ENCODE measurements at places on chromosomes 2 and 18.

DNA sequence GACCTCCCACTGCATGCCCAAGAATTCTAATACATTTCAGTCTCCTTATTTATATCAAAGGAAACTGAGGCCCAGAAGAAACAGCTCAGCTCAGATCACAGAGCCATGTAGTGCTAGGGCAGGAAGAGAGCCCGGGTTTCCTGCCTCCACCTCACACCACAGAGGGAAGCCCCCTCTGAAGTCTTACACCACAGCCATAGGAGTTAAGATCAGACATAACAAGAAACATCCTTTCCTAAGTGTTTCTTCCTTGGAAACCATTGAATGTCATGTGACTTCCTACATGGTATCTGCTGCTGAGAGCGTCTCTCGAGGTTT lies 102.1 kb downstream of the MTCL1 start:
- DNase-seq: no peak

DNA sequence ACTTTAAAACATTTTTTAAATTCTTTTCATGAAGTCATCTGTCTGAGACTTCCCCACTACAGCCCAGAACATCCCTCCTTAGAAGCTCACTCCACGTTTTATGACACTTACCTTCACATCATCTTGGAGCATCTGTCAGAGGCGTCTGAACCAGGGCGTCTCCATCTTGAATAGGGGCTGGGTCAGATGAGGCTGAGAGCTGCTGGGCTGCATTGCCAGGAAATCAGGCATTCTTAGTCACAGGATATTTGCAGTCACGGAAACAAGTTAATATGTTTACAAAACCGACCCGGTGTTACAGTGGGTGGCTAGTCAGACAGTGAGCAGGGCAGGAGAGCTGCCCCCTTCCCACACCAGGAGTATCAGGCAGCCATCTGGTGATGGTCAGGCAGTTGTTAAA lies 456.5 kb downstream of the FBXO15 start:
- DNase-seq: no peak

DNA sequence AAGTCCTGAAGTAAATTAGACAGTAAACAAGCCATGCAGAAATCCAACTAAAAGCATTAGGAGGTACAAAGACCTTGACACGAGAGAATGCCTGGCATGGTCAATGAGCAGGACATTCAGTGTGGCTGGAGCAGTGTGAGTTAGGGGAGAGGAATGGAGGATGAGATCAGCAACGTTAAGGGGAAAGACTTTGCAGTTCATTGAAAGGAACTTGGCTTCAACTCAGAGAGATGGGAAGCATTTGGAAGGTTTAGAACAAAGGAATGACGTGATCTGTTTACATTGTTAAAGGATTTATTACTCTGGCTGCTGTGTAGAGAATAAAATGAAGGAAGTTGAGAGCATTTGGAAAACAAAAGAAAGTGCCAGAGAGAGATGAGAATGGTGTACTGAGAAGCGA lies 621.3 kb downstream of the XIRP2 start:
- DNase-seq: no peak

GRCh38 chr2:46241344-46241743 lies 55.9 kb upstream of the EPAS1 start:
- peak; percentile 17 for DNase-seq

GRCh38 chr18:43054815-43055519 lies 60.5 kb downstream of the RIT2 start:
- no peak for DNase-seq

DNA sequence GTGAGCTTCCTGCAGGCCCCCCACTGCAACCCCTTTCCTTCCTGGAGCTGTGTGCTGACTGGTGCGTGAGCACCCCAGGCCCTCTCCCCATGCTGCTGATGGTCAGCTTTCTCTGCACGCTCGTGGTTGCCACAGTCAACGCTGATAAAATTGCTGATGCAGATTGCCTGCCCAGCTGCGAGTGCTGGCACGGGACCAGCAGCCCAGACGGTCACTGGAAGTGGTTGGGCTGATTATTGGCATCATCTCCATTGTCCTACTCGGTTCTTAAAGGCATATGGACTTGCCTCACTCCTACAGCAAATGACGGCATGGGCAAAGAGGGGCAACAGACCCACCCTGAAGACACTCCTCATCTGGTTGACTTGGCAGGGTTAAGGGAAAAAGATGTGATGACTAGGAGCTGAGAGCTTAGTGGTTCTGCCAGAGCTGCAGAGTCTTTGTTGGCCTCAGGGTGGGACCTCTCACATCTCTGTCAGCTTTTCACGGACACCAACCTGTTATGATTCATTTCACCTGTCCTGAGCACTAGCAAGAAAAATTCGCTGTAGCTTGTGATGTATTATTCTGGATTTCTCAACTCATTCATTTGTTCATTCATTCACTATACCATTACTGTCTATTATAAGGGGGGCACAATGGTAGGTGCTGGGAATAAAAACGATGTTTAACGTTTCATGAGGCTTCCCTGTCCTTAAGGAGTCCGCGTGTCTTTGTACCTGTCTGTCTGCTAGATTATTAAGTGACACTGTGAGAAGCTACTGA lies 38.4 kb downstream of the PAX8 start:
- DNase-seq: peak; percentile 32

DNA sequence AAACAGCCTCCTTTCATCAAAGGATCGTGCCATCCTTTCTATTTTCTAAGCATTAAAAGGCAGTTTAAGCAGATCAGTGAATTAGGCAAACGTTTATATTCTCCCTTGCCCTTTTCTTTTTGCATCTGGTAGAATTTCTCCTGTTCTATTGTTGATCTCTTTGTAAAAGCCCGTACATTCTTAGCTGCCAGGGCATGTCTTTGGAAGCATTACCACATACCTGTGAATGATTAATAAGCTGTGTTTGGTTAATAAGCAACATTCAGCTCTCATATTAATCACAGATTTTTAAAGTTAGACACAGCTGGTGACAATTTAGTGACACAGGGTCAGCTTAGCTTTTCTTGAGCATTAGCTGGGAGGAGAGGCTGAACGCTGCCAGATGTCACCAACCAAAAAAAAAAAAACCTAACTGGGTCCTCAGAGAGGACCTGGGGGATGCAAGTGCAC lies 33.8 kb upstream of the CYP1B1 start:
- no peak for DNase-seq

DNA sequence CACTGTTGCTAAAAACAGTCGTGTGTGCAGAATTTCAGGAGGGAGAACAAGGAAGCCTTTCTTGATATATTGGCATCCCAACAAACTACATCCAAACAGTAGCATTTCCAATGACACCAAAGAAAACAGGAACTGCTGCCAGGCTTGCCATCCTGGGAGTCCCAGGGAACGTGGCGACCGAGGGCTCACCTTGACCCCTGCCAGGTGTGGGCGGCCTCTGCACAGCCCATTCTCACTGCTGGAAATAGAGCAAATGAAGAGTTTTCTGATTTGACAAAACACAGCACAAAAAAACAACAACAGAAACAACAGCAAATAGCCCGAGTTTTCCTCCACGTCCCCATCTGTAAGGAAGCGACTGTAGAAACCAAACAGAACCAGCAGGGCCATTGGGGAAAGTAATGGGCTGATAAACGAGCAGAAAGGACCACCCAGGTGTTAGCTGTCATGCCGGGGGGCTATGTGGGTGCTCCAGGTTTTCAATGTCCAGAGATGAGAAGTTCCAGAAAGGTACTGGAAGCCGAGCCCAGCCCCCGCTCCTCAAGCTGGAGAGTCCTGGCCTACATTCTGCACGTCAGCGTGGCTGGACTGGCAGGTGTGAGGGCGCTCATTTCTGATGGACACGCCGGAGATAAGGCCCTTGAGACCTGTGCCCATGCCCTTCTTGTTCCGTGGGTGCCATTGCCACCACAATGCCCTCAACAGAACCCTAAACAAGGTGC lies 80.8 kb downstream of the TWIST2 start:
- no peak for DNase-seq

DNA sequence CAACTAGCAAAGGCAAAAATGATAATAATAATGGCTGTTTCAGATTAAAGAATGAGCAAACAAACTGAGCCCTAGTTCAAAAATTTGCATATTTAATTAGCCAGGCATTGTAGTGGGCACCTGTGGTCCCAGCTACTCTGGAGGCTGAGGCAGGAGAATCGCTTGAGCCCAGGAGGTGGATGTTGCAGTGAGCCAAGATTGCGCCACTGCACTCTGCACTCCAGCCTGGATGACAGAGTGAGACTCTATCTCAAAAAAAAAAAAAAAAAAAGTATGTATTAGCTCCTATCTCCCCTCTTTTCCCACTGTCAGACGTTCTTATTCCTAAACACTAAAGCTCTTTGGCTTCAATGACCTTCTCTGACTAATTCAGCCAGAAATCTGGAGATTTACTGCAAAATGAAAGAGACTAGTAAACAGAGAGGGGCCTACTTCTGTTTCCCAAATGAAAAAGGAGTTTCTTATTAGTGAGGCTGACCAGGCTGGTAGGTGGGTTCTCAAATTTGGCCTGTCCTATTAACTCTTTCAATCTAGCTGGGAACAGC lies 3.9 kb upstream of the SRBD1 start:
- no peak for DNase-seq

GRCh38 chr18:26667046-26667445 lies 118.7 kb upstream of the KCTD1 start:
- no peak for DNase-seq

DNA sequence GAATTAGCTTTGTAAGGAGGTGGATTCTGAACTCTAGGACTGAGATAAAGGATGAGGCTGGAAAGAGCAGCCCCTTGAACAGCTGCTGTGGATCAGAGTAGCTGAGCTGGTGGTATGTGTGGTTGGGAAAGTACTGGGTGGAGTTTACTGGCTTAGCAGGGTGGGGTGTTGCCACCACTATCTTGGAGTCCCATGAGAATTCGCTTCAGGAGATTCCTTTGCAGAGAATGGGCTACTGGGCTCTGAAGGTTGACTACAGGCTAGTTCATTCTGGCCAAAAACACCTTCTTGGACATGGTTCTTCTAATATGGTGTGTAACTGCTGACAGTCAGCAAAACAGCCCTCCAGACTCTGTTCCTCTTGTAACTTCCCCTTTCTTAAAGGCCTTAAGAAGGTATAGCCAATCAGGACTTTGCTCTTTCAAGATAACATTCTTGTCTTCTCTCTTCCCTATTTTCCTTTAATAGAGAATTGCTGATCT lies 52.7 kb downstream of the TET3 start:
- DNase-seq: peak; percentile 97

DNA sequence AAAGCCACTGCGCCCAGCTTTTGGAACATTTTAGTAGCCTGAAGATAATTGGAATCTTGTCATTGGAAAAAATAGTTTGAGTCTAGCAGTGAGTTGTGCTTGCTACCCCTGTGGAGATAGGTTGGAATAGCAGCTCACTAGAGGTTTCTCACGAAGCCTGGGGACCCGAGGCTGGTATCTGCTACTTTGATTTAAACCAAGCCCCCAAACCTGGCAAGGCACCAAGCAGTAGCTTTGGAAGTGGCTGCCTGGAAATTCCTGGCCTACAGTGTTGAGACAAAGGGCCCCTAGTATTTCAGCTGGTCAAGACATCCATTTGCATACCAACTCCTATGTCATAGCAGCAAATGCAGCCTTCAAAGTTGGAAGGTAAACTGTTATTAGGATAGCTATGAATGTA lies 42.1 kb downstream of the NOP58 start:
- DNase-seq: no peak

- DNase-seq: no peak
These were observed 77.9 kb upstream of the GLS start for GRCh38 chr2:190802626-190803209.

DNA sequence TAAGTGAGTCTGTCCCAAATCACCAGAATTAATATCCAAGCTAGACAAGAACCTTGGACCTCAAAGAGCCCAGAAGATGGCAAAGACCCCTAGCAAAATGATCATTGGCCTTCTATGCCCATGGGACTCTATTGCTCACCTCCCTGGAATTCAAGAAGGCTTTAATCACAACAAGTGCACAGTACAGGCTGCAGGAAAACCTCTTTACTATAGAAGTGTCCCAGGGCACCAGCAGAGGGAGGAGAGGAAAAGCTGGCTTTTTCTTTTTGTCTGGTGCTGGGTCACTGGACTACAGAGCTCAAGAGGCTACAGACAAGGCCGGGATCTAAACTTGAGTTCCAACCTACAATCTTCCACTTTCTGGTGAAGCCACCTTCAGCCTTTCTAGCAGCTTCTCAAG lies 88.3 kb upstream of the PPP1CB start:
- DNase-seq: no peak

DNA sequence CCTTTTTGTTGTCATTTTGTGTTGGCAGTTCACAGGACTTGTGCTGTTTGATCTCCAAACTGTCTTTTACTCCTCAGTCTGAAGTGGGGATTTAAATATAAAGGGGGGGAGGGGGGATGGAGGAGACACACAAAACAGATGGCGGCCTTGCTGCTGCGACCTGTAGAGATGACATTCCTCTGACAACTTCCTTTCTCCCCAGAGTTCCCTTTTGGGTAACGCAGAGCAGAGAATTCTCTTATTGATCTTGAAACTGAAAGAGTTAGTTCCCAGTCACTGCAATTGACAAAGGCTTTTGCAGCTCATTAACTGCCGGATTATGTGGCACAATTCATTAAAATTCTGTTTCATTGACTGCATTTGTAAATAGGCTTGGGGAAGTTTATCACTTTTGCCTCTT lies 279.3 kb downstream of the TSN start:
- DNase-seq: no peak

DNA sequence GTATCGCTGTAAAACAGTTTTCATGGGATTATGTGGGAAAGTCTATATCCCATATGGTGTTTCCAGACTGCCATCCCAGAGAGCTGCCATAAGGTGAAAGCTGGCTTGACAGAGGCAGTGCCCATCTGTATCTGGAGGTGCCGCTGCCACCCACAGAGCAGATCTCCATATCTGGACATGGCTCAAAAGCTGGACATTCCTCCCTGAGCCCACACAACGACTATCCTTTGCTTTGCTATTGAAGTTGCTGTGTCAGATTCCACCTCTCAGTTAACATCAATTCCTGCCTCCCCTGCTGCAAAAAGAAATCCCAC lies 55.2 kb downstream of the RND3 start:
- no peak for DNase-seq

DNA sequence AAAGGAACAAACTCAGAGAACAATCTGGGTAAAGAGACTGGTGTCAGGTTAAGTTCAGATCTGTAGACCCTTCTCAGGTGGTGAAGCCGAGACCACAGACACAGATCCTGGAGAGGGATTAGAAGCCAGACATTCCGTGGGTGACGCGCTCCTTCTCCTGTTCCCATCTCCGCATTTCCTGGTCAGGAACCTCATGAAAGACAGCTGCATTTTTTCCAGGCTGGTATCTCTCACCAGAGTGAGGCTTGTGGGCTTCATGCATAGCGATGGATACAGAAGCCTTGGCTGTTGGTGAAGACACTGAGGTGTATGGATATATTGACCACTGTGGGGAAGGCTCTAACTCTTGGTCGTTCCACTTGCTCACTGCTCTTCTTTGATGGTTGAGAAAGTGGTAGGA lies 152.6 kb downstream of the FAM210A start:
- no peak for DNase-seq

- DNase-seq: peak; percentile 91
These were observed at the start of gene GMCL1 for GRCh38 chr2:69829256-69830044. Gene GMCL1, plus strand, starts transcription at chr2:69829660. Its CDS starts 233 bp downstream, at chr2:69829893.

GRCh38 chr2:239910851-239911640 lies 114.1 kb downstream of the NDUFA10 start:
- peak; percentile 75 for DNase-seq

GRCh38 chr2:40251137-40251536 lies 200.8 kb downstream of the SLC8A1 start:
- no peak for DNase-seq
